ENCODE measurements at places on chromosomes 1 and 21. TPM values are rescaled to one million over a fixed set of nuclear protein-coding genes. Genes with fewer than 3 reads are reported as not detected.

GRCh38 chr1:39538531-39539251, 37.9 kb downstream of the PABPC4 start:
- H3K27ac ChIP-seq: no peak overlapping the region
- no peaks in the 10 kb centered on the region for H3K4me1 ChIP-seq
- H3K4me3 ChIP-seq: no peak overlapping the region

- H3K4me1 ChIP-seq: peaks cover 48% of the 10 kb centered on the region
- no peak overlapping the region for H3K4me3 ChIP-seq
- H3K36me3 ChIP-seq: no peaks in the 10 kb centered on the region
- no peaks in the 10 kb centered on the region for H3K27me3 ChIP-seq
- H3K27ac ChIP-seq: no peak overlapping the region
- DNase-seq: no peak
Measured at GRCh38 chr1:77415579-77415978, 133.8 kb downstream of the AK5 start.

GRCh38 chr1:31183126-31183525, 56.6 kb downstream of the NKAIN1 start:
- no peaks in the 10 kb centered on the region for H3K27me3 ChIP-seq
- no peak overlapping the region for H3K4me3 ChIP-seq
- peaks cover 4% of the 10 kb centered on the region for H3K4me1 ChIP-seq
- no peaks in the 10 kb centered on the region for H3K36me3 ChIP-seq
- H3K27ac ChIP-seq: no peak overlapping the region
- peak; percentile 57 for DNase-seq

DNA sequence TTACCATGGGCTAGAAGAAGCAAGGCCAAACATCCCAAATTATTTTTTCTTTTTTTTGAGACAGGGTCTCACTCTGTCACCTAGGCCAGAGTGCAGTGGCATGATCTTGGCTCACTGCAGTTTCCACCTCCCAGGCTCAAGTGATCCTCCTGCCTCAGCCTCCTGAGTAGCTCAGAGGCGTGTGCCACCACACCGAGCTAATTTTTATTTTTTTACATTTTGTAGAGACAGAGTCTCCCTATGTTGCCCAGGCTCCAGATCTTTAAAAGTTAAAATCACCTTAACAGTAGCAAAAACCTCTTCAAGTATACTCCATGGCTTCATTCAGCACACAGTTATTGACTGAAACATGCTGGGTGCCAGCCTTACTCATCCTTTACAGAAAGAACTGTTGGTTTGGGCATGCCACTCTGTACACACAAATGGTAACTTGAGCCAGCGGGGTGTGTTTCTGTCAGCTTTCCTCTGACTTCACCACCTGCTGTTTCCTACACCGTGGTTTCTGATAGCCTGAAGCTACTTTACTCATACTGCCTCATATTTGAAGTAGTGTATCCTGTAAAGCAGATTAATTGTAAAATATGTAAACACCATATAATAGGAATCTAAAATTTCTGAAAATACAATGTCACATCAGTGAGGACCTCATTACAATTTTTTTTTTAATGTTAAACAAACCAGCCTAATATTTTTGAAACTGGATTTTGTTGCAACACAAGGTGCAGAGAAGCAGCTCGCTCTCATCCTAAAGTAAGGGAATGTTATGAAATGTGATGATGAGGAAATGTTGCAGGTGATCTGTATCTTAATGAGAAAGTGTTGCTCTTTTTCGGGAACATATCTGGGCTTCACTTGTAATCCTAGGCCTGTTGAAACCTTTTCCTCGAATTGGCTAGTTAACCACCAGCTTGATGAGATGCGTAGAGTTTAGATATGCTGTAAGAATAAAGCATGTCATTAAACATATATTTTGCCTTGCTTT, 113.9 kb downstream of the ATP5PO start:
- H3K36me3 ChIP-seq: no peaks in the 10 kb centered on the region
- peak overlapping the region; percentile 85 for H3K27ac ChIP-seq
- DNase-seq: peak; percentile 98
- no peaks in the 10 kb centered on the region for H3K27me3 ChIP-seq
- H3K4me1 ChIP-seq: peaks cover 26% of the 10 kb centered on the region

GRCh38 chr1:180571832-180572636, 13.3 kb downstream of the OVAAL start:
- H3K27me3 ChIP-seq: no peaks in the 10 kb centered on the region
- H3K27ac ChIP-seq: no peak overlapping the region
- H3K36me3 ChIP-seq: no peaks in the 10 kb centered on the region

Gene UTP25
- total RNA-seq: 14.3 TPM
